ENCODE measurements at places on chromosomes 4 and X.

- DNase-seq = peak; percentile 30
These were observed 104.7 kb upstream of the MID1 start for GRCh38 chrX:10725071-10725470.

- DNase-seq = no peak
These were observed 152.7 kb downstream of the FSTL5 start for GRCh38 chr4:162011089-162011488.

DNA sequence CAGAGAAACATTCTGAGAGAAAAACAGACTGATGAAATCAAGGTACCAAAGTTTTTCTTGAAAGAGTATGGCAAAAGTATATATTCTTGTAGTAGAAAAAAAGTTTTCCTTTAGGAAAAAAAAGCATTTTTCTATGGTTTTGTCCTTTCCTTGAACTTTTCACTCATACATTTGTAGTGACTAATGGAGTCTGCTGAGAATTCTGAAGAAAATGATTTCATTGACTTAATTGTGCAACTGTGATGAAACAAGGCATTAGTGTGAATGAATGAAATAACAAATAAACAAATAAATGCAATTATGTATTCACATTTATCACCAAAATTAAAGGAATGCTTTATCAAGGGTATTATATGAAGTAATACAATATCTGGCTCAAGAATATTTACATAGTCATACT is 5.7 kb downstream of the CSN1S1 start:
- no peak for DNase-seq

- no peak for DNase-seq
These were observed 70.2 kb downstream of the CPZ start for GRCh38 chr4:8662776-8663175.

DNA sequence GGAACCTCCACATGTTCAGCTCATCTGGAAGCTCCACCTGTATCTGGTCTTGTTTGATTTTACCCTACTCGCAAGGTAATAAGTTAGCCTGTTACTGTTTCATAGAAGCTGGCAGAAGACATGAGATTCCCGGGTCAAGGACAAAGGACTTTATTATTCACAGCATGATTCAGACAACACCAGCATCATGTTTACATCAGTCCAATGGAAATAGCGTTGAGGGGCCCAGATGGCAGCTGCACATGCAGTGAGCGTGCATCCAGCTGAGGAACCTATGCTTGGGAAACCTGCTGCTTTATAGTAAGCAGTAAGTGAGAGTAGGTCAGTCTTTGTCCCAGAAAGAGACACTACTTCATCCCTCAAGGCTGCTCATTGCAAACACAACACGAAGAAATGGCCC is 19.8 kb downstream of the TSPAN5 start:
- DNase-seq = no peak

DNA sequence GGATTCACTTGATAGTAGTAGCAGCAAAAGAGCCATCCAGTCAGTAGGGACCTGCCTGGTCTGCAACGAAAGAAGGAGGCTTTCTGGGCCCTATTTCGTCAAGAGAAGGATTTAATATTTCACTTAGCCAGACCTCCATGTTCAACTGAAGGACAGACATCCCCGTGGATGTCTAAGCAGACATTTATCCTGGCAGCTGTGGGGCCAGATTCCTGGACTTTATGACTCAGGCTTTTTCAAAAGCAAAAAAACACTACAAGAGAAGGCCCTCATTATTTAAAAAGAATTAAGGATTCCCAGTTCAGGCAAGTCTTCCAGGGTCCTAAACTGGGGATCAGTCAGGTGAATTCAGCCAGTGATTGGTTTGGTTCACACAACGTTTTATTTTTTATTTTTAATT is 88.5 kb upstream of the TSPAN5 start:
- DNase-seq = no peak

DNA sequence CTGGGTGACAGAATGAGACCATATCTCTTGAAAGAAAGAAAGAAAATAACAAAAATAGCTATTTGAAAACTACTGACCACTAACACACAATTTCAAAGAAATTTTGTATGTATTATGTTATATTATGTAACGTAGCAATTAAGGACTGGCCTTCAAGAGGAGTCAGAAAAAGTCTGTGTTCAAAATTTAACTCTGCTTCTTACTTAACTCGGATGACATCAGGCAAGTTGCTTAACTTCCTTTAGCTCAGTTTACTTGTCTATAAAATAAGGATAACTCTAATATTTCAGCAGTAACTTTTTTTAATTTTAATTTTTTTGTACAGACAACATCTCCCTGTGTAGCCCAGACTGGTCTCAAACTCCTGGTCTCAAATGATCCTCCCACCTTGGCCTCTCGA is 14.6 kb upstream of the PRSS12 start:
- no peak for DNase-seq

DNA sequence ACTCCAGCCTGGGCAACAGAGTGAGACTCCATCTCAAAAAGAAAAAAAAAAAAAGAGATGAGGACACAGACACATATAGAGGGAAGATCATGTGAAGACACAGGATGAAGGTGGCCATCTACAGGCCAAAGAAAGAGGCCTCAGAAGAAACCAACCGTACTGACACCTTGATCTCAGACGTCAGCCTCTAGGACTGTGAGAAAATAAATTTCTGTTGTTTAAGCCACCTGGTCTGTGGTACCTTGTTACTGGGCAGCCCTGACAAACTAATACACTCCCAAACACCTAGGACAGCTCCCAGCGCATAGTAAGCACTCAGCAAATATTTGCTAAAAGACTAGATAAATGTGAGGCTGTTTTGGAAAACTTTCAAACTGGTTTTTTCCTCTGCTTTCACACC is 59.2 kb upstream of the SMIM10 start:
- no peak for DNase-seq

- DNase-seq = no peak
These were observed 71.1 kb downstream of the CLOCK start for GRCh38 chr4:55475394-55476243.

GRCh38 chr4:71553605-71554004 is 214.8 kb downstream of the SLC4A4 start:
- DNase-seq = no peak

GRCh38 chr4:153131596-153131995 is 72.6 kb upstream of the TRIM2 start:
- no peak for DNase-seq

- DNase-seq = no peak
These were observed 182.0 kb upstream of the FAM241A start for GRCh38 chr4:111963158-111963700.

DNA sequence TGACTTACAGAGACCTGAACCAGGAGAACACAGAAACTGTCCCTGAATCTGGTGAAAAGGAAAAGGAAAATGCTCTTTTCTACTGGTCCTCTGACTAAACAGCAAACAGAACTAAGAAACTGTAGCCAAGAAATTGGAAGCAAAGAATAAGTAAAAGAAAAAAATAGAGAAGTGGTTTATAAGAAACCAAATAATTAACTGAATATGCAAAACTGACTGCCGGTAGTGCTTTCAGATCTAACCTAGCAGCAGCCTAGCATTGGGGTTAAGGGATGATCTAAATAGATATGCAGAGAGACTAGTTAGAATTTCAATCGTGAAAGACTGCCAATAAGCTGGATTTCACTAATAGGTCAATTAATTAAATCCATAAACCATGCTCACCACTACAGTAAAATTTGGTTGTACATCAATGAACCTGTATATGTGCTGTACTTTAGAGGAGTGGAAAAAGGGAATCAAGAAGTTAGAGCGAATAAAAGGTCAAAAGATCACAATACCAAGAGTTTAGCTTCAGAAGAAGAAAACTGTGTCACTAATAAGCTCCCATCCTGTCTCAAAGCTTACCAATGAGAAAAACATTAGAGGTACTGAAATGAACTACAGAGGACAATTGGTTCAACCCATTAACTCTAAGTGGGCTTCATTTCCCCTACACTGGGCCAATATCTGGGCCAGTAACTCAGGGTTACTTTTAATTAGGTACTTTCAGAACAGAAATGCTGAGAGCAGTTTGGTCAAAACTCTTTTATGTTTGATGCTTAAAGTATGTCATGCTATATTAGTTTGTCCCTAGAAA is 53.6 kb downstream of the KLHL13 start:
- DNase-seq = no peak

- DNase-seq = no peak
These were observed 101.9 kb downstream of the IGSF1 start for GRCh38 chrX:131187206-131187605.

DNA sequence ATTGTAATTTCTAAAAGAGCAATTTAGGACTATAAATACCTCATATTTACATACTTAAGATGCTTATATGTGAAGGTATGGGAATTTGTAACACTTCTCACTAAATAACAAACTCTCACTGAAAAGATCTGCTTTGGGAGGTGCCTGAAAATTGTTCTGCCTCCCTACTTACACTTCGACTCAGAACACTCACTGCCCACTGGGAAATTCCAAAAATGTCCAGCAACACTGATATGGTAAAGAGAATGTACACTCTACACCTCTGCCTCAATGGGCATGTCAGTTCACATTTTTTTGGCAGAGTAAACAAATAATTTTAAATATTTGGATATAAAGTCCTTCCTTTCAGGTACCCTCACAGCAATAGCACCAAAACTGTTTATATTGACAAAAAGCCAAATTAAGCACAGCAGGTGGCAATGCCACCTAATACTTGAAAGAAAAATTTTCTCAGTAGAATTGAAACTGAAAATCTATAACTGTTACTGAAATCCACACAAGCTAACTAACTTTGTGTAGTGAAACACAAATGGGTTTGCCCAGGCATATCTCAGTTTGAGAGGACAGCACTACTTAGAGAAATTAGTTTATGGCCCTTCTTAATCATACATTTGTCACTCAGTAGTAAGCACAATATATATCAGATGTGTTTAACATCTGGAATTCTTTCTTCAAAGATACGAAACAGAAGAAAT is 67.1 kb downstream of the PRDM5 start:
- no peak for DNase-seq

GRCh38 chr4:177964061-177964460 is 521.8 kb upstream of the AGA start:
- no peak for DNase-seq

DNA sequence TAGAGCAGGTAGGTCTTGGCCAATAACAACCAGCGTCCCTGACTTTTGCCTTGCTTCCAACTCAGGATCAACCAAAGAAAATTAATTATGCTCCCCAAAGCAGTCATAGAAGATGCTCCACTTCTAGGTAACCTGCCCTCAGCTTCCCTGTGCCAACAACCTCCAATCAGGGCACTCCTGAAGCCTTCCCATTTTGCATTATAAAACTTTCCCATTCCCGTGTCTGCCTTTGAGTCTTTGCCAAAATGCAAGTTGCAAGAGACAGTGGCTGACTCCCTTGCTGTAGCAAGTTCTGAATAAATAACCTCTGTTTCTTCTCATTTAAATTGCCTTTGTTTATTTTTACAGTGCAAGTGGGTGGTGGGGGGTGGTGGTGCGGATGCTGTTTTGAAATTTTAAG is 418.0 kb downstream of the PACRGL start:
- DNase-seq = no peak

- no peak for DNase-seq
These were observed 349.0 kb upstream of the GATB start for GRCh38 chr4:152109531-152110509.

DNA sequence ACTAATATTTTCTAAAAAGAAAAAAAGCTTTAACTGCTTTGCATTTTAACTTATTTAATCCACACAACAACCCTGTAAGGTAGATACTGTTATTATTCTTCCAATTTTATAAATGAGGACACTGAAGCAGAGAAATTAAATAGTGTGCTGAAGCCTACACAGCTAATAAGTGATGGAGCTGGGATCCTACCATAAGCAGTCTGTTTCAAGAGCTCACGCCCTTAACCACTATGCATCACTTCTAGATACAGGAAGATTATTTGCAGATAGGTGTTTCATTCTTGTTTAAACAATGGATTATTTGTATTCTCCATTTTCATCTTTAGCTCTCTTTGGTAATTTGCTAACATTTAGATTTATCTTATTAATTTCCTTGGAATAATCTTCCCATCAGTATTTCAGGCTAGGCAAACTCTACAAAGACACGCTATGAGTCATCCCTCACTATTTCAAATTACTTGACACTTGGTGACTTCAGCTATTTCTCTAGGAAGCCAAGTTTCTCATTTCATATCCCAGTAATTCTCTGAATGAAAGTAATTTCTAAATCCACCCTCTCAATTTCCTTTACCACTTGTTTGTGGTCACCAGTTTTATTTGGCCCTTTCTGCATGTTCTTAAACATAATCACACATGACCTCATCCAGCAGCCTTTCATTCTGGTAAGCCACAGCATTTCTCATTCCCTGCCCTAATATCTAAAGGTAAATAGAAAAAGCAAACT is 67.3 kb downstream of the ASB9 start:
- no peak for DNase-seq

GRCh38 chrX:40172401-40173142 is 74.8 kb upstream of the BCOR start:
- no peak for DNase-seq

GRCh38 chrX:134641346-134641745 is 16.9 kb downstream of the PLAC1 start:
- no peak for DNase-seq

DNA sequence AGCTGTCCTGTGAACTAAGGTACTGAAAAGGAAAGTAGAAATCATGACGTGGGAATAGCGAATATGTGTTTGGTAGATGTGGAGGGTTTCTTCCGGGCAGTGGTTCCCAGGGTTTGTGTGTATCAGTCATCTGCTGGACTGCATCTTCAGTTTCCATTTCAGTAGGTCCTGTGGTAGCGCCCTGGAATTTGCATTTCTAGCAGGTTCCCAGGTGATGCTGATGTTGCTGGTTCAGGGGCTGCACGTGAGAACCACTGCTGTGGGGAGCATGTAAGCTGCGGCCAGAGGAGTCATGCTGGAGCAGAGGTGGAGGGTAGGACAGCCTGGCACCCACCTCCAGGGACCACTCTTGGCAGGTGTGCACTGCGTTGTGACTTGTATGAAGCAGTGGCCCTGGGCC is 47.1 kb downstream of the ARHGAP10 start:
- peak; percentile 67 for DNase-seq

DNA sequence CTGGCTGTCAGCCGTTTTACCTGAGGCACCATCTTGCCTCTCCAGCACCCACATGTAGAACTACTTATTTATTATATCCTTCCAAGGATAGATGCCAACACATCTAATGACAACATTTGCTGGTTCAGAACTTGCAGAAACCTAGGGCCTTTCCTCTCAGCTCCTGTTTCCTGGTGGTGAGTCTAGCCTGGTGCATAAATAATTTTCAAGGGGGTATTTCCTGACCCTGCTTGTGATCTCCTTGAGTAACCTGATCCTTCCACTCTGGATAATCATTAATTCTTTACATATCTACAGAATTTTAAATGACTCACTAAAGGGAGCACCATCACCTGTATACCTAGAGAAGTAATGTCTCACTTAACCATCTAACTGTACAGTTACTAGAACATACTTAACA is 153.4 kb downstream of the PPARGC1A start:
- no peak for DNase-seq

Measured in GM13976 (cell line).